ENCODE measurements at places on chromosomes 12 and 14.

DNA sequence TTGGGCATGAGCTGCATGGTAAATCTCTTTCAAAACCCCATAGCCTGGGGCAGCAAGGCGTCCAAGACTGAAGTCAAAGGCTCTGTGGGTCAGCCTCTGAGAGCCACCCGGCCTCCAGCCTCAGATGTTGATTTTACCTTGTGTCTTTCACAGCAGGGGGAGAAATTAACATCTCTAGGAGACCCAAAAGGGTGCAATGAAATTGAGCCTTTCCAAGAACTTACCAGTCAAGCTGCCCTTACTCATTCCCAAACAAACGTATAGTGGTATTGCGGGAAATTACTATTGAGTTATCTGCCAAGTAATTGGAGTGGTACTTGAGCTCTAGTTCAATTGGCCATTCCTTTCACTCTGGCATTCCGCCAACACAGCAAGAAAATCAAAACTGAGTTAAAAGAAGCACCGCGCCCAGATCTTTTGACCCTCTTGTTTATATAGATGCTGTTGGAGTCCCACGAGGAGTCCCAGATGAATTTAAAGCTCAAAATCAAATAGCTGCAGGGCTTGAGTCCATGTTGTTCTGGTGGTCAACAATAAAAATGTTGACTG, 380.7 kb upstream of the SYT1 start:
- no peak overlapping the region for H3K27ac ChIP-seq
- H3K4me3 ChIP-seq: no peak overlapping the region
- H3K27me3 ChIP-seq: no peaks in the 10 kb centered on the region
- no peaks in the 10 kb centered on the region for H3K4me1 ChIP-seq
- no peak for DNase-seq

DNA sequence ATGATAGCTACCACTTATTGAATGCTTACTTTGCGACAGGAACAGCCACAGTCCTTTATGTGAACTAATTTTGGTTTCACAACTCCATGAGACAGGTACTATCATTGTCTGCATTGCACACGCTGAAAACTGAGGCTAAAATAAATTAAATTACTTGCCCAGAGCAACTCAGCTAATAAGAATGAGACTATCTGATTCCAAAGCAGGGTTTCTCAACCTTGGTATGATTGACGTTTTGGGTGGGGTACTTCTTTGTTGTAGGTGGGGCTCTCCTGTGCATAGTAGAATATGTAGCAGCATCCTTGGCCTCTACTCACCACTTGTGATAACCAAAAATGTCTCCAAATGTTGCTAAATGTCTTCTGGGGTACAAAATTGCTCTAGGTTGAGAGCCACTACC, 9.1 kb downstream of the PHLDA1 start:
- no peaks in the 10 kb centered on the region for H3K36me3 ChIP-seq
- no peak overlapping the region for H3K27ac ChIP-seq
- no peaks in the 10 kb centered on the region for H3K27me3 ChIP-seq
- H3K4me3 ChIP-seq: no peak overlapping the region
- no peak for DNase-seq

DNA sequence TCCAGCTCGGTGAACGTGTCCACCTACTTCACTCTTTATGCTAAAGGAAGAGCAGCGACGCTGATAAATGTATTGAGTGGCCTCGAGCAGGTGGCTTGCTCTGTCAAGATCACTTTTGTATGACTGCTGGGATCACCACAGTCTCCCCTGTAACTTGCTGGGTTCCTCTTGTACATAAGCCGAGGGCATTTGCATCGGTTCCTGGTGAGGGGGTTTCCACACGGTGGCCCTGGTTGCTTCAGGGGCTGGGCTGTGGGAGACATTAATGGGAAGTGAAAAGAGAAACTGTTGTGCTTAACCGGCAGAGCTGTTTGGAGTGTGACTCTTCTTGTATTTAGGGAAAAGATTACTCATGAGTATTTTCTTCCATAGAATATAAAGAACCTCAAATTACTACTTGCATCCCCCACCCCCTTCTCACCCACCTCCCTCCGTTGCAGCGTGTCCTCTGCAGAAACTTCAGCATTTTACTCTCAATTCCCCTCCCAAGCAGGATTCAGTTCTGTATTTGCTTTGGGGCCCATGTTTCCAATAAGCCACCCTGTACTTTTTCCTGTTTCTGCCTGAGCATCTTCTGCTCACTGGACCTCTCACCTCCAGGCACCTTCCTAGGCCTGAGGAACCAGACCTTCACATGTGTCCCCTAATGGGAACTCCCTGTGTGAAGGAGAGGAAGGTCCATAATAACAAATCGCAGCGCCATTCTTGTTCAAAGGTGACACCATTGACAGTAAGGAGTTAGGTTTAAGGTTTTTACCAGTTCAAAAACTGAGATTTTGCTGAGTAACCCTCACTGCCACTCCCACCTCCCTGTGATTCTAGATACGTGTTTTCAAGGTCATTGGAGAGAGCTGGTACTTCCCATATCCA, 187.0 kb downstream of the ETV6 start:
- peak; percentile 31 for DNase-seq
- peaks cover 30% of the 10 kb centered on the region for H3K36me3 ChIP-seq
- H3K27ac ChIP-seq: peak overlapping the region; percentile 36
- no peaks in the 10 kb centered on the region for H3K27me3 ChIP-seq
- H3K4me3 ChIP-seq: no peak overlapping the region

GRCh38 chr12:94593822-94594442, 56.4 kb downstream of the TMCC3 start:
- DNase-seq: no peak
- H3K36me3 ChIP-seq: no peaks in the 10 kb centered on the region
- H3K4me1 ChIP-seq: no peaks in the 10 kb centered on the region
- H3K4me3 ChIP-seq: no peak overlapping the region
- H3K27me3 ChIP-seq: no peaks in the 10 kb centered on the region

DNA sequence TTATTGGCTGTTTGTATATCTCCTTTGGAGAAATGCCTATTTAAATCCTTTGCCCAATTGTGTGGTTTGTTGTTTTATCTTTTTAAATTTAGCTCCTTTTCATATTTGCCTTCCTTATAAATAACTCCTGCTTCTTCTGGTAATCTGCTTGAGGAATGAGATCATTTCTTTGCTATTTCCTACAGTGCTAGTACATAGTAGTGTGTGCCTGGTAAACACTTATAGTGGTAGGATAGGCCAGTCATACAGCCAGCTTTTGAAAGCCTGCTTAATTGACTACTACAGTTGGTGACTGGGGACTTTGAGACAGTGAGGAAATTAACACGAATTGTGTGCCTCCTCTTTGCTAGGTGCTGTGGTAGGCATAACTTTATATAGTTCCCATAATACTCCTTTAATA, 68.7 kb downstream of the BORCS5 start:
- H3K4me3 ChIP-seq: no peak overlapping the region
- no peak for DNase-seq
- no peaks in the 10 kb centered on the region for H3K36me3 ChIP-seq
- H3K27ac ChIP-seq: no peak overlapping the region

DNA sequence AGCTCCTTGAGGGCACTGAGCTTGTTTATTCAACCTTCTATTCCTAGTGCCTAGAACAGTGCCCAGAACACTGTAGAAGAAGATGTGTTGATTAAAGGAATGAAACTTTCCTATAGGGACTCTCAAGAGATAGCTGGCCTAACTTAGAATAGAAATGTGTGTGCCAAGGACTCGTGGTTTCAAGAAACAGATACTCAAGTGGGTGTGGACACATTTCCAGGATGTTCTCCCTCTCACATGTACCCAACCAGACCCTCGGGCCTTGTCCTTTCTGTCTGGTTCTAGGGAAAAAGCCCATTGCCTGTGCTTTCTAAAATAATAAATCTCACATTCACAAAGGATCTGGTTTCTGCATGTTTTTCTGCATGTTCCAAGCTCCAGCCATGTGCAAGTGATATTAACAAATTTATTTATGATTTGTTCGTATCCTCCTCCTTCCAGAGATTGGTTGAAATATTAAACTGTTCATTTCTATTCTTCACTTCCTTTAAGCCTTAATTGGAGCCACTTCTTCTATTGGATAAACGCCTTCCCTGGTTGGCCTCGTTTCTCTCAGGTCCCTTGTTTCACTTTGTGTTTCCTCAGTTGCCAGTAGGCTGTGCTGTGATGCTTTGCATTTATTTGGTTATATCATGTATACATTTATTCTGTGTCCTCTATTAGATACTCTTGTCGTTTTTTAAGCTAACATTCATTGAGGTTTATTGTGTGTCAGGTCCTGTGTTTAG, 89.8 kb downstream of the CRADD start:
- no peaks in the 10 kb centered on the region for H3K36me3 ChIP-seq
- DNase-seq: no peak
- no peak overlapping the region for H3K4me3 ChIP-seq
- no peaks in the 10 kb centered on the region for H3K27me3 ChIP-seq
- H3K27ac ChIP-seq: peak overlapping the region; percentile 32
- H3K4me1 ChIP-seq: peaks cover 11% of the 10 kb centered on the region

DNA sequence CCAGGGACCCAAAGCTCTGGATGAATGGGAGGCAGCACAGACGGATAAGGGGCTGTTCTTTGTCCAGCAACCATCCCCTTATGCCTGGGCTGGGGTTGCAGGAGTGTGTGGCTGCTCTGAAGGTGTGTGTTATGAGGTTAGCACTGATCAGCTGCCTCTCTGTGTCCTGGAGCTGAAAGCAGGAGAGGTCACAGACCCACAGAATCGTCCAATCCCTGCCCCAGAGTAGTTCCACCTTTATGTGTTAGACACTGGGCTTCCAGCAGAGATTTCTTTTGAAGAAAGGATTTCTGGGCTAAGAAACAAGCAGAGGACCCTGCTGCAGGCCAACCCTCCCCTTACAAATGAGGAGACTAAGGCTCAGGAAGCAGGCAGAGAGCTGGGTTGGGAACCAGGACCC, 62.4 kb downstream of the ARL6IP4 start:
- H3K4me3 ChIP-seq: no peak overlapping the region
- H3K27ac ChIP-seq: peak overlapping the region; percentile 83
- H3K4me1 ChIP-seq: peaks cover 22% of the 10 kb centered on the region
- H3K36me3 ChIP-seq: no peaks in the 10 kb centered on the region
- DNase-seq: no peak
- H3K27me3 ChIP-seq: no peaks in the 10 kb centered on the region

- H3K4me3 ChIP-seq: no peak overlapping the region
- peaks cover 41% of the 10 kb centered on the region for H3K4me1 ChIP-seq
- H3K27me3 ChIP-seq: no peaks in the 10 kb centered on the region
- no peak for DNase-seq
- H3K27ac ChIP-seq: peak overlapping the region; percentile 58
These were observed 21.5 kb downstream of the SCARB1 start for GRCh38 chr12:124842073-124842749.

DNA sequence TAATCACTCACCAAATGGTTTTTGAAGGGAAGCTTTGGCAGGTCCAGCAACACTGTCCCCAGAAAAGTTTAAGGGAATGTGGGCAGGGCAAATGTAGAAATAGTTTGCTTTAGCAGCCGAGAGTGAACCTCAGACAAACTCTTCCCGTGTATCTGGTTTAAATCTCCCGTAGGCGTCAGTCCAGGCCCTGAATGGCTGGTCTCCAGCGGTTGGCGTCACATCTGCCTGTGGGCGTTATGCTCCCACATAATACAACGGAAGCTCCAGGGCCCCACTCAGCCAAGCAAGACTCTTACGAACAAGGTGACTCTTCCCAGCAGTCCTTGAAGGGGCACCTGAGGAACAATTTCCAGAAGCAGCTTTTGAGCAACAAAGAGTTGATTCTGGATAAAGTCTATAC, 942 bp downstream of the ZC2HC1C start:
- peaks cover 46% of the 10 kb centered on the region for H3K4me1 ChIP-seq
- H3K36me3 ChIP-seq: no peaks in the 10 kb centered on the region
- no peak for DNase-seq
- H3K4me3 ChIP-seq: no peak overlapping the region
- H3K27me3 ChIP-seq: no peaks in the 10 kb centered on the region
